ENCODE measurements at places on chromosomes 12 and 14.

- no peaks in the 10 kb centered on the region for H3K27me3 ChIP-seq
- H3K36me3 ChIP-seq: no peaks in the 10 kb centered on the region
Measured at GRCh38 chr12:129540249-129540648, 363.6 kb downstream of the TMEM132D start.

DNA sequence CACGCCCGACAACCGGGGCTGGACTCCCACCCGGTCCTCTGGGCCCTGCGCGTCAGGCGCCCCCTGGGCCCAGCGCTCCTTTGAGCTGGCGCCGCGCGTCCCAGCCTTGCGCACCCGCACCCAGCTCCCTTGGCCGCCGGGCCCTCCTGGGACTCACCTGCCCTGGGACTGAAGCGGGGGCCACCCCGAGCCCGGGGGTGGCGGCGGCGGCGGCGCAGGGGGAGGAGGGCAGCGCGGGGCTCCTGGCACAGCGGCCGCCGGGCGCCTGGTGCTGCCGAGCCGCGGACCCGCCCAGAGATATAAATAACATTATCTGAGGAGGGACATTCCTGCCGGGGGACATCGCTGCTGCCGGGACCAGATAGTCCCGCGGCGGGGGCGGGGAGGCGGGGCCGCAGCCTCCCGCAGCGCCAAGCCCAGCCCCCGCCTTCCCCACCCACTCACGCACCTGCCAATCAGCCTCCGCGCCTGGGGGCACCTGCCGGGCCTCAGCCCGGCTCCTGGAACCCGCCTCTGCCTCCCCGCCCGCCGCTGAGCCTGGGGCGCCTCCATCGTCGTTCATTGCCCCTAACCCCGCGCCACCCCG is at the start of gene SPTB:
TSS of gene SPTB (minus strand) at position 273 of the 586 bp plus-strand sequence. CDS start 56,813 bp downstream, outside the sequence.
- peak within 1 kb of the TSS; percentile 61 for H3K4me3 ChIP-seq
- DNase-seq: peak; percentile 22
- no peak within 1 kb of the TSS for H3K27ac ChIP-seq

DNA sequence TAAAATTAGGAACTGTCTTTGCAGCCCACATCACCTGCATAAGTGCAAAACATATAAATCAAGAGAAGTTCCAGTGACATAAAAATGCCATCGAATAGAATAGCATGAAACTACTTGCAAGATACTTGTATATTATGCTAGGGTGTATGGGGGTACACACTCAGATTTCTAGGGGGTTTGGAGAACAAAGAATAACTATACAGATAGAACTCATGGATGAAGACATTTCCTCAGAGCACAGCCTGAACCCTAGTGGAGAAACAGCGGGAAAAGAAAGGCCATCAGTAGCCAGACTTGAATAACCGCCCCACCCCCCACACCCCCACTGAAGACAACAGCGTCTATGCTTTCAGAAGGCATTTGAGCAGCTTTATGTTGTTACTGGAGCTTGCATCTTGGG is 425.8 kb downstream of the NPAS3 start:
- H3K4me1 ChIP-seq: no peaks in the 10 kb centered on the region
- no peaks in the 10 kb centered on the region for H3K36me3 ChIP-seq
- no peak overlapping the region for H3K4me3 ChIP-seq

- peaks cover 23% of the 10 kb centered on the region for H3K4me1 ChIP-seq
- H3K36me3 ChIP-seq: no peaks in the 10 kb centered on the region
- no peak for DNase-seq
- no peaks in the 10 kb centered on the region for H3K27me3 ChIP-seq
- no peak overlapping the region for H3K4me3 ChIP-seq
Measured at GRCh38 chr14:72603639-72604038, 290.3 kb downstream of the DPF3 start.

GRCh38 chr12:47207340-47207717 is 127.6 kb upstream of the AMIGO2 start:
- no peak overlapping the region for H3K4me3 ChIP-seq
- no peaks in the 10 kb centered on the region for H3K27me3 ChIP-seq
- no peak for DNase-seq
- H3K36me3 ChIP-seq: no peaks in the 10 kb centered on the region
